ENCODE measurements at places on chromosomes 1 and 21.

DNA sequence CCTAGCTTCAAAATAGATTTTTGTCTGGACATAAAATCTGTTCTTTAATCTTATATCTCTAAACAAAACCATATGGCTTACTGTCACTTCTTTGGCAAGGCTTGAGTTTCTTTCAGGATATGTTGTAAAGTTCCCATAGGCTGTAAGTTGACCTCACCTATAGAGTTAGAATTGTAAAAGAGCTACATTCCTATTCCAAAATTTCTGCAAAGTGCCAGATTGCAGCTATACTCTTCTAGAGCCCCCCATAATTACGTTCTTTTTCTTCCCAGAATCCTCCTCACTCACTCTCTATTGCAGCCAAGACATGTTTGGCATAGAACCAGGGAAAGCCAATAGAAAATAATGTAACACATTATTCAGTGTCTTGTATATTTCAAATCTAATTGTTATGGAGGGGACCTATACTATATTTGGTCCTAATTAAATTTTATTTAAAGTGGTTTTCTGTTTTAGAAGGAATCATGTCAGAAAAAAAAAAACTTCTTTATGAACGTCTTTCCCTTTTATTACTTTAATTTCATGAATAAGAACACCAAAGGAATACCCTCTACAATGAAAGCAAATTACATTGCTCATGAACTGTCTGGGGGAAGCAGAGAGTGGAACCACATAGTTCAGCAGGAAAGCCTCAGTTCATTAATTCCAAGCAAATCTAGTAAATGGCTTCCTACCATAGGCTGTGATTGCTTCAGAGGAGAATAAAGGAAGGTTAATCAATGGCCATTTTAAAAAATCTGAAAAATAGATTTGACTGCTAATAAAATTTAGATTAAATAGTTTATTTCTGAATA, 22.3 kb downstream of the CTTNBP2NL start:
- DNase-seq = no peak

GRCh38 chr1:214492401-214493075, 58.9 kb downstream of the PTPN14 start:
- no peak for DNase-seq

GRCh38 chr1:154963643-154964042, 2.1 kb upstream of the PYGO2 start:
- DNase-seq = no peak

GRCh38 chr1:44012404-44012803, 18.9 kb downstream of the SLC6A9 start:
- no peak for DNase-seq

GRCh38 chr1:36641776-36642175, 159.1 kb upstream of the CSF3R start:
- DNase-seq = no peak

DNA sequence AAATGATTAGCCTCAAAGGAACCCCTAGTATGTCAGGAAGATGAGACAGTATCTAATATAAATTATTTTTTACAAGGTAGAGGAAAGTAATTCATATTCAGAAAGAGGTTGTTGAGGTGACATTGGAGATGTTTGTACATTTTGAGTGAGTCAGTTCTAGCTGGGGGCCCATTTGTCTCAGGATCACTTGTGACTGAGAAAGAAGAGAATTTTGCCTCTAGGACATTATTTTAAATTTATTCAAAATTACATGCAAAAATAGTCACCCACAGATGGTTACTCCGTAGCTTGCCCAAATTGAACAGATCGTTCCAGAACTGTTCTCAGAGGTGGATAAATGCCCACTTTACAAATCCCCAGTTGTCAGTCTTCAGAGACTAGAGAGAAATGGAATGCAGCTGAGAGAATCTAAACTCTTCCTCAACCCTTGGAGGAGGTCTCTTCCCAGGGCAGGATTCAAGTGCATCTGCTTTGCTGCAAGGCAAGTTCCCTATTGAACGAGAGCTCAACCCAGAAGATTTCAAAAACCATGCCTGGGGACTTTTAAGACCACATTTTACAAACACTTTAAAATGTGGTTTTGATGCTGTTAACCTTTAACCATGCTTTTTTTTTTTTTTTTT, 987.8 kb upstream of the ADAMTS5 start:
- peak; percentile 30 for DNase-seq

- no peak for DNase-seq
Measured at GRCh38 chr1:55980582-55980981, 598.8 kb downstream of the PLPP3 start.

- no peak for DNase-seq
Measured at GRCh38 chr1:48049823-48050535, 52.8 kb upstream of the TRABD2B start.

- DNase-seq = no peak
Measured at GRCh38 chr21:41926807-41927171, 27.0 kb downstream of the C2CD2 start.

GRCh38 chr1:207619871-207620542, 24.9 kb upstream of the CR1L start:
- DNase-seq = peak; percentile 80

DNA sequence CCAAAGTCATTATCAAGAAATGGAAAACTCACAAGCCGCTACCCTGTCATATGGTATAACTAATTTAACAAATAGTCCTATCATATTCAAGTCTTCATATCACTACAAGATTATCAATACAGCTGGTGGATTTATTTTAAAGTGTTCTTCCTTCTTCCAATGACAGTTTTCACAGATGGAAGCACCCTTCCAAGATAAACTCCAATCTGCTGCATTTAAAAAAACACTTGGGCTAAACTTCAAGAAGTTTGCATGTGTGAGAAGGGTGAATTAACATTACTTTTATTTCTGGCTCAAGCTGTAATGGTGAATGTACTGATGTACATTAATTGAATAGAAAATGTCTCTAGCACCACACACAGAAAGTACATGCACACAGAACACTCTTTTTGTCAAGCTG, 192.4 kb downstream of the DPYD start:
- DNase-seq = no peak

DNA sequence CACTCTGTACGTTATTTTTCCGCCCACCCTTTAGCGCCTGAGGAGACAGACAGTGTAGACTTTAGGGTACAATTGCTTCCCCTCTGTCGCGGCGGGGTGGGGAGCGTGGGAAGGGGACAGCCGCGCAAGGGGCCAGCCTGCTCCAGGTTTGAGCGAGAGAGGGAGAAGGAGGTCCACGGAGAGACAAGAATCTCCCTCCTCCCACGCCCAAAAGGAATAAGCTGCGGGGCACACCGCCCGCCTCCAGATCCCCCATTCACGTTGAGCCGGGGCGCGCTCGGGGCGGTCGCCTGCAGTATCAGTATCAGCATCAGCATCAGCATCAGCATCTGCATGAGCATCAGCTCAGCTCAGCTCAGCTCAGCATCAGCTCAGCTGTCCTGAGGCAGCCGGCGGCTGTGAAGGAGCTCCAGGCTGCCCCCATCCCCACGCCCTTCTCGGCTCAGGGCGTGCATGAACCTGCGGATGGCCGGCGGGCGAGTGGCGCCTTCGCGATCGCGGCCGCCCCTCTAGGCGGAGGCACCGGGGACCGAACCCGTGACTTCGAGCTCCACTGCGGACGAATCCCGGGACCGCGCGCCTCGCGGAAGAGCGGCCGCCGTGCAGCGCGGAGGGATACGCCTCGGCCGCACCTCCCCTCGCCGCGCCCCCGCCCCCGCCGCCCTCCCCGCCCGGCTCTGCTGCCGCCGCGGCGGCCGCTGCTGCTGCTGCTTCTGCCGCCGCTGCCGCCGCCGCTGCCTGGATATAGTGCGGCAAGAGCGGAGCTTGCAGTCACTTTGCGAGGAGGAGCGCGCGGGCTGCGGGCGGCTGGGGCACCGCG, at the start of gene NCAM2:
Gene NCAM2, plus strand, starts transcription at position 774 of the 820 bp plus-strand sequence.
- peak; percentile 46 for DNase-seq

DNA sequence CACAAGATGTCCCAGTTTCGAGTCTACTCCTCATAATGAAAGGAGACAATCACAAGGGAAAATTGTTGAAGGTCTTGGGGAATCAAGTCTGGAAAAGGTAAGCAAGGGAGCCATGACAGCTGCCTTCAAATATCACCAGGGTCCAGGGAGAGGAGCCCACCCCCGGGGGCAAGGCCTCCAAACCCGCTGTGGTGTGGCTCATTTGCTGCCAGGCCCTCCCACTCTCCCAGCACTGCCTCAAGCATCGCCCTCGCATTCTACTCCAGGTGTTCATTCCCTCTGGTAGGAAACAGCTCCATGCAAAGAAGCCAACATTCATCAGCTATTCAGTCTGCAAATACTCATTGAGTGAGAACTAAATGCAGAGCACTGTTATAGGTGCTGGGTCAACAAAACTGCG, 8.6 kb downstream of the S100A9 start:
- DNase-seq = no peak

- DNase-seq = no peak
Measured at GRCh38 chr1:47565676-47566075, 127.8 kb downstream of the FOXD2 start.

DNA sequence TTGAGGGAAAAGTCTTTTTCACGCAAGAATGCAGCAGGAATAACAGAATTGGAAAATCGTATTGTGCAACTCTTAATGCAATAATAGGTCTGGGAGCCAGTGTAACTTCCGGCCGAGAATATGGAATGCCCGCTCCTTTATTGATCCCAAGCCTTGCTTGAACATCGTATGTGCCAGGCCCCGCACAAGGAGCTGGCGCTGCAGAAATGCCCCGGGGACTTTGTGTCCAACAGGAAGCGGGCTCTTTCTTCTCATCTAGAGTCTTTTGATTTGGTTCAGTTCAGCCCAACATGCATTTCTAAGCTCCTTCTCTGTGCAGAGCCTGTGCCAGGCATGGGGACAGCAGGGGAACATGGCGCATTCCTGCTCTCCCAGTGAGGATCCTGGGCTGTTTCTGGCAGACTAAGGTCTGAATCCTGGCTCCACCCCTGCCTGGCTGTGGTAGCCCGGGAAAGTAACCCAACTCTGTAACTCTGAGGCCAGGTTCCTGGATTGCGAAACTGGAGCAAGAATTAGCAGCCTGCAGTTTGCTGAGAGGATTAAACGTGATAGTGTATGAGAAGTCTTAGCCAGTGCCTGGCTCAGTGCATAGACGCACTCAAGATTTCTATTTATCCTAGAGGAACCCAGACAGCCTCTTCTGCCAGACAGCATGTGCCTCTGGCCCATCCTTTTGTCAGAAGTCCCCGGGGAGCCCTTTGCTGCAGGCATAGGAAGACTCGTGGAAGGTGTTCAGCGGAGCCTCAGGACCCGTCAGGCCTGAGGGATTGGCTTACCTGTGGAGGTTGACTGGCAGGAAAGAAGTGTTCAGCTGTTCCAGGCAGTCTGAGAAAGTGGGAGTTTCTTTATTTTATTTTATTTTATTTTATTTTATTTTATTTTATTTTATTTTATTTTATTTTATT, 987 bp upstream of the CDCP2 start:
- DNase-seq = peak; percentile 67

DNA sequence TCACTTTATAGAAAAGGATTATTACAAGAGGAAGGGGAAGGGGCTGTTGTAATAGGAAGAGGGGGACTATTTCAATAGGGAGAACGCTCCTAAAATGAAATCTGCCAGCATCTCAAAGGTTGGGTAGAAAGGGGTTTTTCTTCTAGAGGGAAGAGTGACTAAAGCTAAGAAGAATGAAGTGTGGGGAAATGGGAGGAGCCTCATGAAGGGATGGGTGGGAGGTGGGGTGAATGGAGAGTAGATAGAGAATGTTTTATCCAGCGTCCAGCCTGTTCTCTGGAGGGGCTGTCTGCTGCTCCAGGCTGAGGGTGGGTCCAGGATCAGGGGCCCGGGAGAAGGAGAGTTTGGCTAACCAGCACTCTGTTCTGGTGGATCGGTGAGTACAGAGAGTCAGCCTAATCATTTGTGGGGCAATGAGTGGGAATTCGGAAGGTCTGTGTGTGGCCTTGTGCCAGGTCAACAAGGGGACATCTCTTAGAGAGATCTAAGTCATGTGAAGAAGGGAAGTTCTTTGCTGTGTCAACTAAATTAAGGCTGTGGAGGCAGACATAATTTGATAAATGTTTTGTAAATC, 25.2 kb downstream of the VN1R5 start:
- DNase-seq = no peak

DNA sequence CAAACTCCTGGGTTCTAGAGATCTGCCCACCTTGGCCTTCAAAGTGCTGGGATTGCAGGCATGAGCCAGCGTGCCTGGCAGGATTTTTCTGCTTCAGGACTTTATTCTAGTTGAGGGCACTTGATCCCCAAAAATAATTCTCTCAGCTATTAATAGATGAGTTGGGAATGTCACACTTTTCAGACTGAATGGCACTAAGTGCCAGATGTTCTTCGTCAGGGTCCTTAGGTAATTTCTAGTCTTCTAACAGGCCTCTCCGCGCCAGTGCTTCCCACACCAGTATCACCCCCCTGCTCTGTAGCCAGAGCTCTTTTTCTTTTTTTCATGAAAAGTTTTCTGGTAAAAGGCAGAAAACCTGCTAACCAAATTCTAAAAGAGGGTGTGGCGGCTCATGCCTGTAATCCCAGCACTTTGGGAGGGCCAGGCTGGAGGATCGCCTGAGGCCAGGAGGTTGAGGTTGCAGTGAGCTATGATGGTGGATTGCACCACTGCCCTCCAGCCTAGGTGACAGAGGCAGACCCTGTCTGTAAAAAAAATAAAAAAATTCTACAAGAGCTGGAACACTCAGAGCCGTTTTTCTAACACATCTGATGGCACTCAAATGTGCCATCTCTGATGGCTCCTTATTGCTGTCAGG, 6.1 kb upstream of the SARS1 start:
- no peak for DNase-seq

- no peak for DNase-seq
Measured at GRCh38 chr1:207871117-207871649, 39.7 kb downstream of the CD34 start.

- DNase-seq = no peak
Measured at GRCh38 chr1:2644591-2645101, 11.8 kb upstream of the MMEL1 start.

DNA sequence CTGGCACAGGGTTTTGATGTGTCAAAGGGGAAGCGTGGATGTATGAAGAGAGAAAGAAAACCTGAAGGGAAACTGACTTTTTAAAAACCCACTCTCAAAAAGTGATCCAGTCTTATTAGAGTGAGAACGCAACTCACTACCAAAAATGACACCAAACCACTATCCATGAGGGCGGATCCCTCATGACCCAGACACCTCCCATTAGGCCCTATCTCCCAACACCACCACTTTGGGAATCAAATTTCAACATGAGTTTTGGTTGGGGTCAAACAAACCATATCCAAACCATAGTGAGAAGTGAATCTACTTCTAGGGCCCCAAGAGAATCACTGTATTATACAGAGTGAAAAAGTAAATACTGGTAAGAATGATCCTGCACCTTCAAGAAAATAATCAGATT, 53.5 kb downstream of the FNBP1L start:
- no peak for DNase-seq

GRCh38 chr1:198162091-198162767, 5.4 kb downstream of the NEK7 start:
- DNase-seq = peak; percentile 64

GRCh38 chr21:33441489-33442477, 38.0 kb downstream of the TMEM50B start:
- DNase-seq = no peak

Measured in Kasumi-1 (cell line).